ENCODE measurements at places on chromosomes 3 and 15.

DNA sequence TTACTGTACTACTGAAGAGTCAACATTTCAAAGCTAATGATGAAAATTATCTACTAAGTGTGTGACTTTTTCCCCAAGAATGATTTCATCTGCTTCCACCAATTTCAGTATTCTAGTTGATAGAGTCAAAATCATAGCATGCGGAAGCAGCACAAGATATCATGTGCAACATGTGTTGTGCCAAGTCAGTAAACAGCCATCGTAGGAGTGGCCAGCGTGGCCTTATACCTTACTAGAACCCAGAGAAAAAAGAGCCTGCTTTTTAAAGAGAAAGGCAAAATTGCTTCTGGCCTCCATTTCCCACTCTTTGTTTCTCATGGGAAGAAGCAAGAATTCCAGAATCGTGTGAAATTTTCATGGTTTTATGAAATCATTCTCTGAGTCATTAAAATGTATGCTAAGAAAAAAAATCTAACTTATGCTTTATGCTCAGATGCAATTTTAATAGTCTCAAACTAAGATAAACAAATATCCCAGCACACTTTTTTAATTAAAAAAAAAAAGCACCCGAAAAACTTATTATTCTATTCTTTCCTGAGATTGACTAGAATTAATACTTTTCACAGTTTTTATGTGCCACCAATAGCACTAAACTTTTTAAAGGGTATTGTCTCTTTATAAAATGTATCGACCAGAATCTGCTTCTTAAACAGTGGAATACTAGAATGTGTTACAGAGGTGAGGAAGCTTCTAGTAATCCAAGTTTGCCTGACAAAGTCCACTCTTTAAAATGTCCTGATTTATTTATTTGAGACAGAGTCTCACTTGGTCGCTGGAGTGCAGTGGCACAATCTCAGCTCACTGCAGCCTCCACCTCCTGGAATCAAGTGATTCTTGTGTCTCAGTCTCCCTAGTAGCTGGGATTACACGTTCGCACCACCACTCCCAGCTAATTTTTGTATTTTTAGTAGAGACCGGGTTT lies 87.3 kb downstream of the MBNL1 start:
- no peak for DNase-seq

DNA sequence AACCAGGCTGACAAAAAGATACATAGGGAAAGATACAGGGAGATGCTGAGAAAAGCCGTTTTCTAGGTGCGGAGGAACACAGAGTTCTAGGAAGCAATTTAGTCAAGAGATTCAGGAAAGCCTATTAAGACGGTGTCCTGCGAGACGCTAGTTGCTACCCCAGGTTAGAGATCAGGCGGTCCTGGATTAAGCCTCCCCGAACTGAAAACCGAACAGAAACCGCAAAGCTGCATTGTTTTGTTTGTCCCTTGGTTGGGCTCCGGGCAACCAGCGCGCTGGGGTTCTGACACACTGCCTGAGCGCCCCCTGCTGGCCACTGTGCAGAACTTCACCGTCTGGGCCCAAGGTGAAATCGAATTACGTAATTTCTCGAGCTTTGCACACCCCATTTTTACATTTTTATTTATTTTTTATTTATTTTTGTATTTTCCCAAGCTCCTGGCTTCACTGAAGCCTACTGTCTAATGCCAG lies 37.3 kb upstream of the NDUFB4 start:
- DNase-seq, result peak; percentile 86

GRCh38 chr15:73108676-73109075 lies 56.4 kb downstream of the NEO1 start:
- DNase-seq, result no peak

- DNase-seq, result no peak
These were observed 667.9 kb upstream of the SGO1 start for GRCh38 chr3:20853890-20854289.

DNA sequence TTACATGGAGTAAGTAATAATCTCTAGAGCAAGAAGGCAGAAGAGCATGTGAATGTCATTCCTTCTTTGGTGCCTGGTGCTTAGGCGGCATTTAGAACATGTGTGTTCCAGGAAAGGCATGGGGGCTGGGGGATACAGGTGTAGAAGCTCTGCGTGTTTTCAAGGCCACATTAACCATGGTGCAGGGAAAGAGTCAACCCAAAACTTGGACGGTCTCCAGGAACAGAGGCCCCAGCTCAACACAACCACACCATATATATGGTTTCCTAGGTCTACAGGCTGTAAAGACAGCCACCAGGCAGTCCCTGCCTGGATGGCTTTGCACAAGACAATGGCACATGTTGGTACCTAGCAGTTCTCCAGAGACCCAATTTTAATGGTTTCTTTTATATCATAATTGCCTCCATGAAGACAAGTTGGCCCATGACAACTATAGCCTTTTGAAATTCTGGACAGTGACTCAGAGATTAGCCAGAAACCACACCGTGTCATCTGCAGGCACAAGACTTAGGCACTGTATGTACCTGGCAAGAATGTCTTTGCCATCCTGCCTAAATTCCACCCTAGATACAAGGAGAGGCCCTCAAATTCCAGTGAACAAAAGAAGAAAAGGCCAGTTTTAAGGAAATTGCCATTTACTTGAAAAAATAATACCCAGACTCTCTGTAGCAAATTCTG lies 25.0 kb upstream of the DGKG start:
- DNase-seq, result no peak

DNA sequence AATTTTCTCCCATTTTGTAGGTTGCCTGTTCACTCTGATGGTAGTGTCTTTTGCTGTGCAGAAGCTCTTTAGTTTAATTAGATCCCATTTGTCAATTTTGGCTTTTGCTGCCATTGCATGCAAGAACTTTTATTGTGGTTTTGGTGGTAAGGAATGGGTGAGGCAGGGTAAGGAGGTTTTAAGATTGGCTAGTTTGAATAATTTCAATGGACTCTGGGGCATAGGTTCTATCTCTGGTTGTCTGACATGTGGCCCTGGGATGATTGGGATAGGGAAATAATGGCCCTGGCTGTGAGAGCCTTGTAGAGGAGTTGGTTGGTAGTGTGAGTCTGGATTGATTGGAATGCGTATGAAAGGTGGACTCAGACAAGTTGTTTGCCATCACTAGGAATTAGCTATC lies 38.0 kb downstream of the SEC22A start:
- no peak for DNase-seq

DNA sequence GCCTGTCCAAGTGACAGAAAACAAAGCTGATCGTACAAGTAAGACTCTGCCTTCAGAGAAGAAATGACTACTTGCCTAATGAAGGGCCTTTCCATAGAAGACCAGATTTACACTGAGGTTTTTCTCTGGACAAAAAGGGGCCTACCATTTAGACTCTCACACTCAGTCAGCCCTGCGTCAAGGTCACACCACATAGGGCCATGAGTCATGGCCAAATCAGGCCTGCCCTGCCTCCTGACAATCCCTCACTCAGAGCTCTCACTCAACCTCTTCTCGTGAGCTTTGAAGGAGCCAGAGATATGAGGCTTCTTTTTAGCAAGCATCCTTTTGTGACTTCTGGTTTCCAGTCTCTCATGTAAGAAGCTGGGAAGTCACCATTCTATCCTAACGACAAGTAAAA lies 68.1 kb upstream of the NMNAT3 start:
- DNase-seq, result no peak

DNA sequence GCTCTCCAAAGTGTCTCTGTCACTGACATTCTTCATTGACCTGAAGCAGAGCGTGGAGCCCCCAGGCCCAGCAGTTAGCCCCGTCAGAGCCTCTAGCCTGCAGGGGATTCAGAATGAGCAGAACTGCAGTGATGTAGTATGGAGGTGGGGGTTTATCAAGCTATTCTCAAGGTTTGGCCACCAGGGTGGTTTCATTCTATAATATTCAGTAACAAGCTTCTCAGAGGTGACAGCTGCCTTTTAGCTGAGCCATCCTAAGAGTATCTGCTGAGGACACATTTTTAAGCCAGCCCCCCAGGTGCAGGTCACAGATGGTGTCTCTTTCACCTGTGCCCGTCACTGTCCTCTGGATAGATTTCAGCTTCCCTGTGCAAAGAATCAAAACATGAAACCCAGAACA lies 31.9 kb downstream of the CMTM7 start:
- no peak for DNase-seq

- DNase-seq, result no peak
These were observed 85.1 kb upstream of the MYRIP start for GRCh38 chr3:39724233-39724846.

GRCh38 chr3:98021830-98022560 lies 13.1 kb downstream of the GABRR3 start:
- no peak for DNase-seq

- DNase-seq, result no peak
These were observed 8.0 kb downstream of the FAM174B start for GRCh38 chr15:92647467-92648163.

DNA sequence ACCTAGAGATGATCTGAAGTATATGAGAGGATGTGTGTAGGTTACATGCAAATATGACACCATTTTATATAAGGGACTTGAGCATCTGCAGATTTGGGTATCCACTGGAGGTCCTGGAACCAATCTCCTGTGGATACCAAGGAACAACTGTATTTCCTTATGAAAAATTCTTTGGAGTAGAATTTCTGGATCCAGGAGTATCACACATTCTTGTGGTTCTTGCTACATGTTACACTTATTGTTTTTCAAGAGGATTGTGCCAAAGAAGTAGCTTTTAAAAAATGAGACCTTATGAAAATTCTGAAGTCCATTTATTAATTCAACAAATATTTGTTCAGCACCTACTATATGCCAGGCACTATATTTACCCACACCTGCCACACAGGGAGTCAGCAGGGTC lies 15.7 kb upstream of the TBC1D23 start:
- no peak for DNase-seq

DNA sequence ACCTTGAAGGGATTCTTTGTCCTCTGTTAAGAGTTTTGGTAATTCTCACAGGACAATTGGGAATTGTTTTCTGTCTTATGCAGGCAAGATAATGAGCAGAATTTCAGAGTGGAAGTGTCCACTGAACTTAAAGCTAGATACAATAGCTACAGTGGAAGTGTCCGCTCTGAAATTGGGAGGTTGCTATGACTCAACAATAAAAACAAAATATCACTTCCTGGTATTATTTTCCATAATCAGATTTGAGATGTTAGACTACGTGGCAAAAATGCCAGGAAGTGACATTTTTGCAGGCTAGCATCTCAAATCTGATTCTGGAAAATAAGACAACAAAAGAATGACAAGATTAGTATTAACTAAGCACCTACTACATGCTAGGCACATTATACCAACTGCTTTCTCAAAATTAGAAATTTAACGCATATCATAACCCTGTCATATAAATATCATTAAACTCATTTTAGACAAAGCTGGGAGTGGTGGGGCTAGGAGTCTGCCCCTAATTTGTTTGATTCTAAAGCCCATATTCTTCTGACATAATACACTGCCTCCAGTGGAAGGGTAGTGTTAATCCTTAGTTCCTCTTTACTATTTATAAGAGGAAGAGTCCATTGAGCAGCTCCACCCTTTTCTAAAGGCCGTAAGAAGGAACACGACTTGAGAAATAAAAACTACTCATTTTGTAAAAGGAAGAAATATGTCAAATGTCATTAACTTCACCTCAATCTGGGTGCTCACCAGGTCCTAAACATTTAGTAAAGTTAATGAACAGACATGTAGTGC lies 266.9 kb upstream of the STT3B start:
- no peak for DNase-seq

DNA sequence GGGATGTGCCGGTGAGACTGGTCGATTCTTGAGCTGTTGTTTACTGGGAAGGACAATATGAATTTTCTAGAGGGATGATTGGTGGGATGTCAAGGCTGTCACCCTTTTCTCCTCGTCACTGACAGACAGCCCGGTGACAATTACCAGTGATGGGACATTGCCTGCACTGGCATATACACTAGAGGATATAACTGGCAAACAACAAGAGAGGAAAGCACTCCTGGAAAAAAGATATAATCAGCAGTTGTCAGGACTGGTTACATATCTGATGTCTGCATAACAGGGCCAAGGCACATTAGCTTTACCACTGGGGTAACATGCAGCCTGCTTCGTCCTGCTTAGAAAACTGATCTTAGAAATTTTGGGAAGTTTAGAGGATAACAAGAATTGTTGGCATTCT lies 131.1 kb downstream of the ROBO2 start:
- DNase-seq, result no peak

- DNase-seq, result no peak
These were observed 216.9 kb downstream of the ZBTB20 start for GRCh38 chr3:114929971-114930732.

GRCh38 chr3:2853651-2854050 lies 256.5 kb downstream of the IL5RA start:
- no peak for DNase-seq

DNA sequence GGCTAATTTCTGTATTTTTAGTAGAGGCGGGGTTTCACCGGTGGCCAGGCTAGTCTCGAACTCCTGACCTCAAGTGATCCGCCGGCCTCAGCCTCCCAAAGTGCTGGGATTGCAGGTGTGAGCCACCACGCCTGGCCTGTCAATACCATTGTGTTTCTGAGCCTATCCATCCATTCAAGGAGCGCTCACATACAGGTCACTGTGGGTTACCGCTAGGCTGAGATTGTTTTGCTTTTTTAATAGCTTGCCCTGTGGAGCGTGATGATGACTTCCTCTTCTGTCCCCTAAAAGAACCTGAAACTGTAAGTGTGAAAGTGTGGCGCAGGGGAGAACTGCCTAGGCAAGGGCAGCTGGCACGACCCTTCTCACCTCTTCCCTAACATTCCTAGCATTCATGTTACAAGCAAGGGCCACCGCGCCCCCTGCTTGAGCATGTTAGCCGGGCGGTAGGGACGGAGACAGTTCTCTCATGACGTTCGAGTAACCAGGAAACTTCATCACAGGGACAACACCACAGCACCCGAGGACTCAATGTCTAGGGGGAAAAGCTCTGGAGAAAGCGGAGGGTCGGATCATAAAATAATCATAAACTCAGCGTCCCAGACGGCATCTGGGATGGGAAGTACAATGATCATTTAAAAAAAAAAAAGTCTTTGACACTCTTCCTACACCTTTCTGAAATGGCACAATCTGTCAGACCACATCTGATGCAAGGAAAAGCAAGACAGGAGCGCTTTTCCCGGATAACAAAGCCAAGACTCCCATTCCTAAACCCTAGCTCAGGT lies 790 bp downstream of the LAMP3 start:
- DNase-seq, result no peak

DNA sequence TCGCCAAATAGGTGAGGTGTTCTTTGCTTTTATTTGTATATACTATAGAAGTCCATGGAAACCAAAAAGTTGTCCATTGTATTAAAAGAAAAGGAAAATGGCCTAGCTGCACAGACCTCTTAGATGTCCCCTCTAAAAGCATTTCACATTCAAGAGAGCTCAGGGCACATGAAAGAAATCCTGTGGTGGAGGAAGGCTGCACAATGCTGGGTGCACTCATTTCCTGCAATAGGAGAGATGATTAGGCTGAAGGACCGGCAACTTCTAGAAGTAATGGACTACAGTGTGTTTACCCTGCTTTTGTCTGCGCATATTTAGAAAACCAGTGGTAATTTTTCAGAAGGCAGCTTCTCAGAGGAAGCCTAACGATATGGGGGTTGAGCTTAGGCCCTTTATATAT lies 25.4 kb downstream of the PPM1L start:
- DNase-seq, result no peak

DNA sequence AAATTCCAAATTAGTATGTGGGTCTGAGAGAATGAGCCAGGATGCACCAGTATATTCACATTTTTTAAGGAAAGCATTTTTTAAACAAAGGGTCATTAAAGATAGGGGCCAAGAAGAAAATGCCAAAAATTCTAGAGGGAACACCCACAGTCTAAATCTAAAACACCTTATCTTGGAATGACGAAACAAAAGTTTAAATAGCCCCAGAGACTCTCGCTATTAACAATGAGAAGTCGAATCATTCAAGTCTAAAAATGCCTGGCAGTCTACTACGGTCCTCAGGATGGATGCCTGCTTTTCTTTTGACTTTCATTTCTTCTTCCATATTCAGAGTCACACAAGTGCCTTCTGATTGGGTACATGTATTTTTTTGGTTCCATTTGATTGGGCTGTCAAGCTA lies 66.3 kb downstream of the SSUH2 start:
- no peak for DNase-seq
